ENCODE measurements at places on chromosomes 6 and 20.
A peak's percentile ranks its signal among the peaks of the same experiment; 100 is the strongest.

- DNase-seq: no peak
Measured at GRCh38 chr6:157185986-157186385, 137.3 kb downstream of the TMEM242 start.

DNA sequence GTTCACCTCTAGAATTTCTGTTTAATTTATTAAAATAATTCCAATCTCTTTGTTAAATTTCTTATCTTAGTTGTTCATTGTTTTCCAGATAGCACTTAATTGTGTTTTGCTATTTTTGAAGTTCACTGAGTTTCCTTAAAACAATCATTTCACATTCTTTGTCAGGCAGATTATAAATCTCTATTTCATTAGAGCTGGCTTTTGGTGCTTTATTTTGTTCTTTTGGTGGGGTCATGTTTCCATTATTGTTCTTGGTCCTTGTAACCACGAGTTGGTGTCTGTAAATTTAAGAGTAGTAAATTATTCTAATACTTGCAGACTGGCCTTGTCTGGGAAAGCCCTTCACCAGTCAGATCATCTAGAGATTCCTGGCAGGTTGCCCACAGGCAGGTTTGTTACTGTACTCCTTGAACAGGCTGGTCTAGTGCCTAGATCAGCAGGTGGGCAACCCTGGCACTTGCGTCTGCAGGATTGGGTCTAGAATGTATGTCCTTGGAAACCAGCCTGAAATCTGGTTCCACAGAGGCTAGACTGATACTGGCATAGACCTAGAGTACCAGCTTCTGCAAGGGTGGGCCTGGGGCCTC lies 110.4 kb downstream of the ADGB start:
- DNase-seq: no peak

- no peak for DNase-seq
Measured at GRCh38 chr6:56478202-56478601, 164.5 kb downstream of the DST start.

GRCh38 chr6:79710127-79710526 lies 79.0 kb downstream of the SH3BGRL2 start:
- no peak for DNase-seq

GRCh38 chr6:18277237-18278006 lies 13.1 kb upstream of the DEK start:
- no peak for DNase-seq

DNA sequence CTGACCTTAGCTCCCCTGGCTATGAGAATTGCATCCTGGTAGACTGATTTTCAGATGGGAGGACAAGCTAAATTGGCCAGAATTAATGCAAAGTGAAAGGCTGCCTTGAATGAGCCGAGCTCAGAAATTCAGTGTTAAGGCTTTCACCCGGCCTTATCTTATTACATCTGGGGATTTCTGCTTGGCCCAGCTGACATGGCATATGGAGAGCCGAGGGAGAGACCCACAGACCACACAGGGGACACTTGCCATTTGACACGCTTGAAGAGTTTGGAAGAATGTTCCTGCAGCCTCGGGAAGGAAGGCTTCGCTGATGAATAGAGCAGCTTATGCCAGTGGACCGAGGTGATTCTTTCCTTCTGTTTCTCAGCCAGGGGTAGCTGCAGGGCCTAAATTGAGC lies 9.0 kb downstream of the MOCS3 start:
- no peak for DNase-seq

DNA sequence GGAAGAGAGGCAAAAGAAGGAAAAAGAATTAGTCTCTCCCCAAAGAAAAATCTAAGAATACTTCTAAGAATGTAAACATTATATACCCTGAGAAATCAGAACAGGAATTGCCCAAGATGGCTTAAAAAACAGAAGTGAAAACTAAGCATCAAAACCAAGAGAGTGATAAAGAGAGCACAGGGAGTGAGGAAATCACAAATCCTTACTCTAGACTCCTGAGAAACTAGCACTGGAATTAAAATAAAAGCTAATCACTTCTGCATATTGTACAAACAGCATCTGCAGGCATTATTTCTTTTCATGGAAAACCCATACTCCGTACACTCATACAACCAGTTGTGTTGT lies 285.7 kb downstream of the BTBD9 start:
- no peak for DNase-seq

DNA sequence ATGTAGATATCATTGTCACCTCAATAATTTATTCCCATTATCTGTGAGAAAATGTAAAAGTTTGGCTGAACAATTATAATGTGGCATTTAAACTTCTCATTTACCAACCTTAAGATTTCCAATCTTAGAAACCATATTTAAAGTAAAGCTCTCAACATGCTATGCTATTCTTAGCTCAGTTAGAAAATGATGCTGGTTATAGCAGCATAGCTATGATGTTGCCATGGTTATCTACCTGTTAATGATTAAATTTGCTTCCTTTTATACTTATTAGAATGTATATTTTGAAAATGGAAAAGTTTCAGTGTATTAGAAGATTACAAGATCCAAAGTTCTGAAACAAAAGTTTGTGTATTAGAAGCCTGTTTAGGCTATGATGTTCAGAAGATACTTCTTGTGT lies 110.1 kb downstream of the GPR63 start:
- no peak for DNase-seq

GRCh38 chr20:38181207-38181801 lies 16.2 kb upstream of the TGM2 start:
- DNase-seq: no peak

DNA sequence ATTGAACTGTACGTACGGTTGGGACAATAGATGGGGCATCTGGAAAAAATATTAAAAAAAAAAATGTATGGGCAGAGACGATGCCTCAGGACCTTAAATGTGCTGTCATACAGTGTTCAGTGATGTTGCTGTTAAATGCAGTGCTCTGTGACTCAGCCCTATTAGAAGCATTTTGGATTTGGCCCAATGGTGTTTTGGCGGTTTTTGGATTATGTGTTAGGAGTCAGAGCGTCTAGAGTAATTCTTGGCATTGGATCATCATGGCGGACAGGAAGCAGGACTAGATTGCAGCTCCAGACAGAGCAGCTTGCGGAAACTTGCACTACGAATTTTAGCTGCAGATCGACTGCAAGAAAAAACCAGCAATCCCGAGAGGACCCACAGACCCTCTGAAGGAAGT lies 280.0 kb downstream of the SOX4 start:
- no peak for DNase-seq

DNA sequence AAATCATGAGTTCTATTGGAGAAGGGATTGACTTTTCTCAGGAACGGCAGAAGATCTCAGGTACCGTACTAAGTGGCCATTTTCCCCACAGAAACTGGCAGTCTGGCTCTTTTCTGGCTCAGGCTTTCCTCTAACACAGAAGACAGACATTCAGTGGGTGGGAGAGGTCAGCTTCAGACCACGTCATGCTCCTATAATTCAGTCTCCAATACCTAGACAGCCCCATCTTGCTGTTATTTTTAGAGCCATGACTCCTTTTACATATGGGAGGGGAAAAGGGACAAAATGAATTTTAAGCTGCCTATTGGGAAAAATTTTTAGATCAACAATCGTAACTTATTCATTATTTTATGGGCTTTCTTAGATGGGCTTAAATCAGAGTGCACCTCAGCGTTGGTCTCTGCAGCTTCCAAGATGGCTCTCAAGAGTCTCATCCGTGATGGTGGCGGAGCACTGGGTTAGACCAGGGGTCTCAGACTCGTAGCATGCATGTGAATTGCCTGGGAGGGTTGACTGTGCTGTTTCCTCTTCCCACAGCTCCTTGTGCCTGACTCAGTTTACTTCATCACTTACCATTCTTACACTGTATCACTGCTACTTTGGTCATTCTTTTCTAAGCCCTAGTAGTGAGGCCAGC lies 86.9 kb downstream of the TCP11 start:
- no peak for DNase-seq

DNA sequence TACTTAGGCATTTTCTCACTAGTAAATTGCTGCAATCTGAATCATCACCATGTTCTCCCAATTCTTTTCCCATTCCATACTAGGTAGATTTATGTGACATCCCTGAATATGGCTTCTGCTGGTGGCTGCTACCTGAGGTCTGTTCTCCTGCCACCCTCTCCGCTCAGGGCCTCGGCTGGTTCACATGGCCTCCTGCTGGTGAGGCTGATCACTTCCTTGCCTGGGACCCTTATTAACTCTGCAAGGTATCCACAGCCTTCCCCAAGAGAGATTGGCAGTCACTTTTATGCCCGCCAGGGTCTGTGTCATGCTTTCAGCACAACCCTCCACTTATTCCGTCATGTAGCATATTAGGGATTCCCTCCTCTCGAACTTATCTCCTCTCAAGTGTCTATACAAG lies 424.5 kb upstream of the FLRT3 start:
- DNase-seq: no peak

- peak; percentile 68 for DNase-seq
Measured at GRCh38 chr6:49409951-49410542, 53.0 kb downstream of the MMUT start.
